ENCODE measurements at places on chromosomes 1 and 21. TPM values are rescaled to one million over a fixed set of nuclear protein-coding genes. Genes with fewer than 3 reads are reported as not detected.

Gene MYBPHL
- 13.8 TPM for polyA plus RNA-seq

DNA sequence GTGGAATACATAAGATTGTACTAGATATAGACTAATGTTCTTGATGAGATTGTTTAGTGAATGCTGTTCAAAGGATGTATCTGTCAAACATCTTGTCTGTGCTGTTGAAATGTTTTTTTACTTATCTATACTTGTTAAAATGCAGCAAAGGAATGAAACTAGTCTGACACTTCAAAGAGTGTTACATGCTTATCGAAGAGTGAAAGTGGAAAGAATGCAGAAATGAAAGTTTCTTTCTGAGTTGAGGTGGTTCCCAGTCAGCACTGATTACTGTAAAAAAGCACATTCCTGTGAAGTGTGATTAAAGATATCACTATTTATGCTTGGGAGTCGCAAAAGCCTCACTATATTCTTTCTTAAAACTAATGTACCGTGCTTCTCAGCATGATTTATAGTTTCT, 1225.2 kb downstream of the NCAM2 start:
- DNase-seq: no peak

DNA sequence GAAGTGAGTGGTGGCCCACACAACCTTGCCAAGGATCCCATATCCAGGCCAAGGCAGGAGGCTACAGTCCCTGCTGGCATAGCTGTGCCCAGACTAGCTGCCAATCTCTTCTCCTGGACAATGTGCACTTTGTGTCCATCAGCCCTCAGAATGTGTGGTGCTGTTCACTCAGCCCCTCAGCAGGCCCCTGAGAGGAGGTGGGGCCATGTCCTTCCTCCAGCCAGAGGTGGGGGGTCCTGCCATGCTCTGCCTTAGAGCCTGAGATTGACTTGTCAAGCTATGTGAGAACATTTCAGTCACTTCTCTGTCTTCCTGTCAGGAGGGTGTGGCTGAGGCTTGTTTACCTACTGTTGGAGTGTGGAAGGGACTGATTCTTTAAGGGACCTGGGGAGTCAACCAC, 1.4 kb downstream of the NCF2 start:
- no peak for DNase-seq

- DNase-seq: no peak
Measured at GRCh38 chr1:234481771-234482170, 2.8 kb upstream of the TARBP1 start.

Gene VHLL
- not detected for polyA plus RNA-seq

Gene TTC13
- polyA plus RNA-seq: 25.5 TPM

- no peak for DNase-seq
Measured at GRCh38 chr1:222552882-222553281, 5.0 kb upstream of the HHIPL2 start.
